ENCODE measurements at places on chromosomes 4 and X.

GRCh38 chr4:155353923-155354540, 22.7 kb downstream of the MAP9 start:
- peak; percentile 8 for DNase-seq

- no peak for DNase-seq
These were observed 63.7 kb downstream of the TENM3 start for GRCh38 chr4:182306792-182307507.

DNA sequence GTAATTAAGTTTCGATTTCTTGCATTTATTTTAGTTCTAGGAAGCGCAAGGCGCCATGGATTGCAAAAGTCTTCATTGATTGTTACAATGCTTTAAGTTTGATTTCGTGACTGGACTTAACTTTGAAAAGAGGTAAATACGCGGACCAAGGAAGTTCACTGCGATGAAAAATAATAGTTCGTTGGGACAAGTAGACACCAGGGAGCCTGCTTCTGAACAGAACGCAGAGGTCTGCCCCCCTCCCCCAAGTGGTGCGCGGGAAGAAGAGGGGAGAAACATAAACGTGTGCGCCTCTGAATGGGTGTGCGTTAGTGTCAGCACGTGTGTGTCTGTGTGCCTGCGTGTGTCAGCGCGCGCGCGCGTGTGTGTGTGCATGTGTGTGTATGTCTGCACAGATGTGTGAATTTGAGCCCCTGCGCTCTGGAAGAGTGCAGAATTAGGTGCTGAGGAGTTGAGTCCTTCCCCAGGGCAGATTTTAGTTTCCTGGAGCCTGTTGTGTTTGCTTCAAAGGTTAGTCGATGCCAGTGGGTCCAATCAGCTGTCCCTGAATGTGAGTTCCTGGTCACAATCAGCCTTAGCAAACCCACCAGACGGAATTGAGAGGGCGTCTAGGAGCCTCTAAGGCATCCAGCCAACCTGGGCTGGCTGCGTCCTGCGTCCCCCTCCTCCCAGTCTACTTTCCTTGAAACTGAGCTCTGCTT, 5.8 kb upstream of the POU4F2 start:
- DNase-seq: no peak

DNA sequence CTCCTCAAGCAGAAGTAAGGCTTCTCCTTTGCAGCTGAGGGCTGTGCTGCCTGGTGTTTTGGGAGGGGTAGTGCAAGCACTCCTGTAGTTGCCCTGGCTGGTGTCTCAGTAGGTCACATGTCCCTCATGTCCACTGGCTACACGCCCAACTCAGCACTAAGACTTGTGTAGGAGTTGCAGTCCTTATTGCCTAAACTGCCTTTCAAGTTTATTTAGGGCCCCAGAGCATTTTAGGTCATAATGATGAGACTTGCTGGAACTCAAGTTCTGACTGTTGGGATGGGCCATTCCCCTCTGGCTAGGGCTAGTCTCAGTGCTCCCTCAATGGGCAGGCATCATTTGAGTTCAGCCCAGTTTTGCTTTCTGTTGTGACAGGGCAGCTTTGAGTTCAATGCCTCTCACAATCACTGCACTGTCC, 44.1 kb downstream of the PPM1K start:
- no peak for DNase-seq

DNA sequence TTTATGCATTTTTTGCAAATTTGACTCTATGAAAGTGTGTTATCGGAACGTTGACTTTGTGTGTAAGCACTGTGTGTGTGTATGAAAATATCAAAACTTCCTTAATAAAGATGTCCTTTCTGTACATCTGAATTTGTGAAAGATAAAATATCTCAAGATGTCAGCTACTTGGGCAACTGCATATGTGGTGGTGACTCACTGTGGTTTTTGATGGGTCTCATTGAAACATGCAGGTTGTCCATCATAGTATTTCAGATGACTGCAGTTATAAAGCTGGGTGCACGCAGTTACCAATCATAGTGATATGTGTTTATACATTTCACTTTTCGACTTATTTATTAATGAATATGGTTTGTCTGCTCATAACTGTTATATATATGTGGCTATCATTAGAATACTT, 19.7 kb upstream of the BBS12 start:
- DNase-seq: no peak

- DNase-seq: no peak
These were observed 441.6 kb downstream of the DTHD1 start for GRCh38 chr4:36722986-36723385.

DNA sequence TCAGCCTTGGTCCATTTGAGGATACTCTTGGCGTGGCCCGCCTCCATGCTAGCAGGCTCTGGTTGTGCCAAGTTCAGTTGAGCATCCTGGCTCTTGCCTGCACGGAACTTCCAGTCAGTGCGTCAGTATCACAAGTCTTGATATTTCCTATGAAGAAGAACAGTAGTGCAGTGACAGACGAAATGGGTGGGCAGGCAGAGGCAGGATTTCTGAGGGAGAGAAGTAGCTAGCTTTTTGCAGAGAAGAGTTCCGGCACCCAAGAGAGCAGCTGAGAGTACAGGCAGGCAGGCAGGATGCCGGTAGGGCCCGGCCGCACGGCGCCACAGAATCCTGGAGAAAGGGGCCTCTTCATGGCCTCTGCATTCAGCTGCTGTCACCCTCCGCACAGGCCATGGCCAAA, 56.1 kb upstream of the MSANTD1 start:
- DNase-seq: no peak

GRCh38 chrX:24601858-24602257, 45.3 kb downstream of the PCYT1B start:
- DNase-seq: no peak

GRCh38 chrX:14851526-14851925, 21.3 kb downstream of the FANCB start:
- DNase-seq: no peak

- no peak for DNase-seq
These were observed 105.2 kb downstream of the ATP10D start for GRCh38 chr4:47590325-47590724.

GRCh38 chrX:12702509-12703091, 88.6 kb upstream of the PRPS2 start:
- DNase-seq: no peak

- DNase-seq: no peak
These were observed 223.9 kb upstream of the ANKRD50 start for GRCh38 chr4:124936427-124936826.

DNA sequence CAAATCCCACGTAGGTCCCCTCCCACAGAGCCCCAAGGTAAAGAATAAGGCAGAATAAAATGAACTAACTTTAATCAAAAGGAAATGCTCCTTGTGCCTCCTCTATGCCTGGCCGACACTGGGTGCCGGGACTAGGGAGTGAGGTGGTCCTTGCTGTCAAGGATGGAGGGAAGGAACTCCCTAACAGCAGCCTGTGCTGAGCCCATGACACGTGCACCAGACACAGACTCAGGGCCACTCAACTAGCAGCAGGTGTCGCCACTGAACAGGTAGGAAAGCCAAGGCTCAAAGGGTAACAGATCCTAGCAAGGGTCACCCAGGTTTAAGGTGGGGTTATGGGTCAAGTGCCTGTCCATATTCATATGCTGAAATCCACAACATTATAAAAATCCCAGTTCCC, 29.2 kb downstream of the MSX1 start:
- no peak for DNase-seq

GRCh38 chr4:2814627-2815270, 21.9 kb downstream of the SH3BP2 start:
- no peak for DNase-seq

DNA sequence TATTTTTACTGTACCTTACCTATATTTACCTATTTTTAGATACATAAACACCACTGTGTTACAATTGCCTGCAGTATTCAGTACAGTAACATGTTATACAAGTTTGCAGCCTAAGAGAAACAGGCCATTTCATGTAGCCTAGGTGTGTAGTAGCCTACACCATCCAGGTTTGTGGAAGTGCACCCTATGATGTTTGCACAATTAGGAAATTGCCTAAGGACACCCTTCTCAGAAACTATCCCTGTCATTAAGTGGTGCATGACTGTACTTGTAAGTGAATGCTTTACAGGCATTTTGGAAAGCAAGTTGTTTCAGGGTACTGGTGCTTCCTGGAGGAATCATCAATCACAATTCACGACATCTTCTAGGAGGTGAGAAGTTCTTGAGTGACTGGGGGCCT, 991.8 kb upstream of the SLIT2 start:
- no peak for DNase-seq

DNA sequence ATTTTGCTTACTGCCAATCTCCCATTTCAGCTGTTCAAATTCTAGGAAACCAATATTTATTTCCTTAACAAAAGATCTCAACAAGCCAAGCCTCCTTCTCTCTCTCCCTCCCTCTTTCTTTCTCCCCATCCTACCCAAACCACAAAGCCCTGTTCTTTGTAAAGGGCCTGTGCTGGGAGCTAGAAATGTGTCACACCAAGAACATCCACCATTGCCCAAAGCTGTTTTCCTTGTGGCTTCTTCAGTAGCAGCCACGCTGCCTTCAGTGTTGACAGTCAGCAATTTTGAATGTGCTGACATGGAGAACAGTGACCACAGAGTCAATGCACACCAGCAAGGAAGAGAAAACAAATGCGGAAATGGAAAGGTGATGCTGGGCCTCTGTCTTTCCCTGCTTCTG, 203.0 kb downstream of the MAML3 start:
- DNase-seq: no peak

- no peak for DNase-seq
These were observed 96.5 kb downstream of the ARHGAP10 start for GRCh38 chr4:147828331-147828905.

DNA sequence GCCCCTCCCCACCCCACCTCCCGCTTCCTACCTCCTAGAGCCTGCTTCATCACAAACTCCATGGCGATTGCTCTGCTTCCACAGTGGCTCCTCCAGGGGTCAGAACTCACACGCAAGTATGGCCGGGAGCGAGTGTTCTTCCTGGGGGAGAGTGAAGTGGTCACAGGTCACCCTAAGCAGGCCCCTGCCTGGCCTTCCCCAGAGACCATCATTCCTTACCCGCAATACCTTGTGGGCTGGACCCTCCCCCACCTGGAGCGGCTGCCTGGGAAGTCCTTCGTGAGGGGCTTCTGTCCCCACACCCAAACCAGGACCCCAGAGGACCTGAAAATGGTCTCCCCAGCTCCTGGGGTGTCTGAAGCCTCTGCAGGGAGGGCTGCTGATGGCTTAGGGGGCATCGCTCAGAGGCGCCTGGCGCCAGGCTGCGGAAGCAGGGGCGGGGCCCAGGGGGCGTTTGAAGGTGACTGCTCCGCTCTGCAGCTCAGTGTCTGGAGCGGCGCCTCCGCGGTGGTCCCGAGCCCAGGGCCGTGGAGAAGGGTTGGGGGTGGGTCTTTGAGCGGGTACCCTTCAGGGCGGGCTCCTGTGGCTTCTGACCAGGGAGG, 1.4 kb downstream of the CPLX1 start:
- DNase-seq: no peak

DNA sequence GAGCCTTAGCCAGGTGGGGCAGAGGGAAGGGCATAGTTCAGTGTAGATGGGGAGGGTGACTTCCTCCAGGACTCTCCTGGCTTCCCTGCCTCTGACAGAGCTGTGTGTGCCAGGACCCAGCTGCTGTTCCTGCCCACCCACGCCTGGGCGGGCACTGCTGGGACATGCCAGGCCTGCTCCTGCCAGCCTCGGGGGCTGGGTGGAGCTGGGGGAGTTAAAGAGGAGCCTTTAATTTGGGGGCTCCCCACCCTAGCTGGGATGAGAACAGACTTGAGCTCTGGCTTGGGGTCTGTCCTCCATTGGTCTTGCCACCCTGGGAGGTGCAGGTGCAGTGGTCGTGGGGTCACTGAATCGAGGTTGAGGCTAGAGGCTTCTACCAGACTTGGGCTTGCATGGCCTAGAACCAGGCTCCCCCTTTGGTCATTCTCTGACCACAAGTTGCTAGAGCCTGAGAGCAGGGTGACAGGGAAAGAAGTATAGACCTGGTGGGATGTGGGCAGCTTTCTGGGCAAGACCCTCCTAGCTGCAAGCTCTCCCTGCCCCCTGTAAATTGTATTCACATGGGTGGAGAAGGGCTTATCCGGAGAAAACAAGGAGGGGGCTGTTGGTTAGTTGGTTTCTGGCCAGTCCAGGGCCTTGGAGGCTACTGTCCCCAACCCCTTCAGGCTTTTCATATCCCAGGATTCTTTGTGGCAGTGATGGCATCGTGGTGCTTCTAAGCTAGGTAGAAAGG, 5.7 kb downstream of the EFNB1 start:
- no peak for DNase-seq

- no peak for DNase-seq
These were observed 16.7 kb upstream of the RBM41 start for GRCh38 chrX:107135049-107135964.
